Left renal cortex interstitium (tissue), 4 donors: ENCODE measurements at places on chromosomes 2 and 18. TPM values are rescaled to one million over a fixed set of nuclear protein-coding genes. Genes with fewer than 3 reads are reported as not detected.

TUBA3E gene
- not detected for polyA plus RNA-seq

SLC9A2 gene
- polyA plus RNA-seq = 6.2 TPM

FRZB gene
- polyA plus RNA-seq = 9.8 TPM

GALR1 gene
- polyA plus RNA-seq = 0.14 TPM

UGT1A5 gene
- not detected for polyA plus RNA-seq

IL36RN gene
- not detected for polyA plus RNA-seq

DNA sequence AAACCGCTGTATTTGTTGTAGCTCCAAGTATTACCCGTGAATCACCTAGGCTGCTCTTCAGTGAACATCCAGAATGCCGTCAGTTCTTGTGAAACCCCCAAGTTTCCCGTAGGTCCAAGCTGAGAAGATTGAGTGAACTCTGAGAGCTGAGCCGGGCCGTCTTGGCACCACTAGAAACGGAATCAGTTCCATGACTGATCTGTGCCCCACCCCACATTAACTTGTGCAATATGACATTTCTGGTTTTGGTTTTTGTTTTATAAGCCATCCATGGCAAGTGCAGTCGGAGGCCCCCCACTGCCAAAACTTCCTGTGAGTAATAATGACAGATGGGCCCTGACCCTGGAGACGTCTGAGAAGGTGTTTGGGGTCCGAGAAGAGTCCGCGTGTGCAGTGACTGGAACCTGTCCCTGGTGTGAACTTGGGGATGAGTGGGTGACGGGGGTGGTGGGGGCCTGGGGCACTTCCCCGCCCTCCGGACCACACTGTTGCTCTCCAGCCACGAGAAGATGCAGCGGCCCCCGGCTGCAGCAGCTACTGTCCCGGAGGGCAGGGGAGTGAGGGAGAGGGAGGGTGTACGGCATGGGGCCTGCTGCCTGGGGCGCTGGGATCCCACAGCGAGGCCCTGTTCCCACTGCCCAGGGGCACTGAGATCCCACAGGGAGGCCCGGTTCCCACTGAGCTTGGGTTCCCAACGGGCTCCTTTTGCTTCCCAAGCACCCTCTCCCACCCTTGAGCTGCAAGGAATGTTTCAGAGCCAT is 26.5 kb downstream of the NFATC1 start:
- DNase-seq = no peak

GRCh38 chr2:23323917-23324680 is 60.9 kb upstream of the KLHL29 start:
- DNase-seq = no peak

DNA sequence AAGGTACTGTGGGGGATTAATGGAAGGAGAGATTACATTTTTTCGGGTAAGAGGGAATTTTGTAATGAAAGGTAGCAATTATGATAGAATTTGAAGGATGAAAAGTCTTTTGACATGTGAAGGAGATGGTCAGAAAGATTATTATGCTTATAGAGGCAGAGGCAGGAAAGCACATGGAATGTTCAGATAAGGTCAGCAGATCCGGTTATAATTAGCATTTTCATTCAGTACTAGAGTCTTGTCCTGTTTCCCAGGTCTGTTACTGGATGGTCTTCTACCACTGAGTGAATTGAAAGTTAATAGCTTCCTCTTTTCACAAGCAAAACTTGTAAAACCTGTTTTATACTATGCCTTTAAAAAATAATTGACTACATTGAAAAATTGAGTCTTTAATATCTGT is 116.9 kb downstream of the PHLPP1 start:
- no peak for DNase-seq

GRCh38 chr18:13912601-13913000 is 2.7 kb downstream of the MC2R start:
- DNase-seq = no peak

DNA sequence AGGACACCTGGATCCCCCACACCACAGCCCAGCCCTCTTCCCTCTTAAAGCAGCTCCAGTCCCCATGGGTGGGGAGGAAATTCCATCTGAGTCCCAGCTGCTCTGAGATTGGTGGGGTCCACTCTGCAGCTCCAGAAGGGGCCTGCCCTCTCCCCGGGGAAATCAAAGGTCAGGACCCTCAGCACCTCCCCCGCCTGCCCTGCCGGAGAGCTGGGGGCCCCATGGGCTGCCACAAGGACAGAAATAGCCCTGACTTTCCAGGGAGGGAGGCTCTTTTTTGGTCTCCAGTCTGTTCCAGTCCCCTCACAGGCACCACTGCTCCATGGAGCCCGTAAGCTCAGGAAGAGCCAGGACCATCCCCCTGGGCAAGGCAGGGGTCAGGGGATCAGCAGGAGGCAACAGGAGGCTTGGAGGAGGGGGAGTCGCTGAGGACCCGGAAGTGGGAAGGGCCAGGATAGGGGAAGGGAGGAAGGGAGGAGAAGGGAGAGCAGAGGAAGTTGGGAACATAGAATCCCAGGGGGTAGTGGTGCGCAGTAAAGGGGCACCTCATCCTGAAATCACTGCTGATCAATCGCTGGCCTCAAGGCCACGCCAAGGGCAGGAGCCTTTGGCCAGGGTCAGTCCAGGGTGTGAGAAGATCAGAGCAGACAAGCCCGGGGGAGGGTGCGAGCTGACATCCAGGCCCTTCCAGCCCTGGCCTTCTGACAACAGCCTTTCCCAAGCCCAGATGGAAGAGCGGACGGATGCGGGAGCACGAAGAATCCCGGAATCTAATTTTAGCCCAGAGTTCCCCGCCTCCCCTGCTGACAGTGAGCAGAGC is 7.6 kb downstream of the ADRA2B start:
- no peak for DNase-seq

- no peak for DNase-seq
These were observed 236.8 kb downstream of the EPHA4 start for GRCh38 chr2:221335219-221335752.

- DNase-seq = no peak
These were observed 235.6 kb downstream of the NUP35 start for GRCh38 chr2:183359867-183360266.

GRCh38 chr2:235157746-235158482 is 206.1 kb downstream of the SH3BP4 start:
- DNase-seq = no peak

GRCh38 chr2:23200068-23200786 is 184.8 kb upstream of the KLHL29 start:
- DNase-seq = no peak

DNA sequence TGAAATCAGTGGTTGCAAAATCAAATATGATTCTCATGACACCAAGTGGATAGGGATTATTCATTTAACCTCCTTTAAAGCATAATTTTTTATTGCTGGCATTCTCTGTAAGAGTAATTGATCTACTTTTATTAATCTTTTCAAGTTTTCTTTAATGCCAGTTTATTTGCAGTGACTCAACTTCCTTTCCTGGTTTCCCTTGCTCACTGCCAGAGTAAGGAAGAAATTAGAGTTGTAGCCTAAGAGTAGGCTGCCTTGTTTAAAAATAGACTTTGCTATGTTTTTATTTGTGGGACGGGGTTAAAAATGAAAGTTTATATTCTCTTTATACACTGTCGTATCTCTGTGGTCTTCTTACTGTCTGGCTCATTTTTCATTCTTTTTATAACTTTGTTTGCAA is 148.6 kb downstream of the WDR7 start:
- no peak for DNase-seq

DNA sequence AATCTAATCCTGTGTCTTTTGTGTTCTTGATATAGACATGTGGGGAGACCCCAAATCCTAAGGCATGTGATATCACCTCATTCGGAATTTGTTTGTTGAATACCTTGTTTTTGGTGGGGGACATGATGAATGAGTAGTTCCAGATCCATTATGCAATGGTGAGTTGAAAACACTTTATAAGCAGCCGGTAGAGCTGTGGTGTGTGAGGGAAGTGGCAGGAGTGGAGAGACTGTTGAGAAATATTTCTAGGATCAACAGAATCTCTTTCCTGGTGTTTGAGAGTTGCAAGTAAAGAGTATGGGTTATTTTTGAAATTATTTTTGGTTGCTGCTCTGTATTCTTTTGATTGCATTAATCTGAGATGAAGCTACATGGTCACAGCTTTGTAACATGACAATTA is 34.4 kb downstream of the LHCGR start:
- DNase-seq = no peak

GRCh38 chr2:111898703-111899514 is 502 bp downstream of the MERTK start:
- no peak for DNase-seq

DNA sequence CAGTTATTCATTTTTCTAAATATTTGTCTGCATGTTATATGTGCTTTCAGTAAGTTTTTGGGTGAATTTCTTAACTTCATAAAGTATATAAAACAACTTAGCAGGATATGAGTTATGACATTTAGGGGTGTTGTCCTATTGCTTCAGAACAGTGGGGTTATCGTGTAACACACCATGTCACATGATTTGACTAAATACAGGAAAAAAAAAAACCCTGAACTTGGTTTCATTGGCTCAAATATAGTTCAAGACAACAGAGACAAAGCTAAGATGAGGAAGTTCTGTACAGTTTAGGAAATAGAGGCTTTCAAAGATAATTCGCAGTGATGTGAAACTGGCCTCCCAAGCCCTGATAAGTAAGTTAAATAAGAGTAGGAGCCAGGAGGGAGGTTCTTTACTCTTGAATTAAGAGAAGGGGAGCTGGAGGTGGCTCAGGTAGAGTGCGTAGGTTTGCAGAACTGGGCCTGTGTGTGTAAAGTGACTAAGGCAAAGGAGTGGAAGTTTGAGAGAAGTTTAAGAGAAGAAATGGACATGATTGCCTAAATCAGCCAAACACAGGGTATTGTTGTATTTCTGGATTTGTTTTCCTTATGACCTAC is 53.9 kb downstream of the LIMS1 start:
- DNase-seq = no peak

DNA sequence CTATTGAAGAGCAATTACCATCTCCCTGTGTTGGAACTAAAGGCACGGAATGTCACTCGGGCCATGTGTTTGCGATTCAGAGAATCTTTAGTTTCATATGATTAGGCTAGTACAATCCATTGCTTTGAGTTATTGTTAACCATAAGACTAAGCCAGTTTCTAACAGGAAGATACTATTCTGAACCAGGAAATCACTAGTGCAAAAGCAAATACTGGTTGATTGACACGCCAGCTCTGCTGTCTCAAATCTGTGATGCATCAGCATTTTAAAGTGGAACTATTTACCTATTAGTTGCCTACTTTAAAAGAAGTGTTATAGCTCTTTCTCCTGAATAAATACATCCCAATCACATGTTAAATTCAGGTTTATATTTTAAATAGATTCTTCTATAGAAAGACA is 61.9 kb downstream of the AFTPH start:
- DNase-seq = no peak

GRCh38 chr2:219748671-219749570 is 121.5 kb downstream of the SLC4A3 start:
- DNase-seq = no peak

- DNase-seq = no peak
These were observed 27.2 kb upstream of the COBLL1 start for GRCh38 chr2:164868563-164869419.

DNA sequence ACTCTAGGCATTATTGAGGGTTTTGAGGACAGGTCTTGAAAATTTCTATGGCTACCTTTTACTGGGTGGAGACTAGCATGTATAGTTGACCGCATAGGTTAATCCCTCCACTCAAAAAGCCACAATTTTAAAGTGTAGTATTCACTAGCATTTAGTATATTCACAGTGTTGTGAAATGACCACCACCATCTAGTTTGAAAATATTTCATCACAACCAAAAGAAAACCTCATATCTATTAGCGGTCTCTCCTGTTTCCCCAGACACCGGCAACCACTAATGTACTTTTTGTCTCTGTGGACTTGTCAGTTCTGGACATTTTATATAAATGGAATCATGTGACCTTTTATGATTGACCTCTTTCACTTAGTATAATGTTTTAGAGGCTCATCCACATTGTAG is 53.9 kb downstream of the MSH2 start:
- DNase-seq = no peak

GRCh38 chr2:72917877-72918553 is 696 bp downstream of the EMX1 start:
- no peak for DNase-seq

DNA sequence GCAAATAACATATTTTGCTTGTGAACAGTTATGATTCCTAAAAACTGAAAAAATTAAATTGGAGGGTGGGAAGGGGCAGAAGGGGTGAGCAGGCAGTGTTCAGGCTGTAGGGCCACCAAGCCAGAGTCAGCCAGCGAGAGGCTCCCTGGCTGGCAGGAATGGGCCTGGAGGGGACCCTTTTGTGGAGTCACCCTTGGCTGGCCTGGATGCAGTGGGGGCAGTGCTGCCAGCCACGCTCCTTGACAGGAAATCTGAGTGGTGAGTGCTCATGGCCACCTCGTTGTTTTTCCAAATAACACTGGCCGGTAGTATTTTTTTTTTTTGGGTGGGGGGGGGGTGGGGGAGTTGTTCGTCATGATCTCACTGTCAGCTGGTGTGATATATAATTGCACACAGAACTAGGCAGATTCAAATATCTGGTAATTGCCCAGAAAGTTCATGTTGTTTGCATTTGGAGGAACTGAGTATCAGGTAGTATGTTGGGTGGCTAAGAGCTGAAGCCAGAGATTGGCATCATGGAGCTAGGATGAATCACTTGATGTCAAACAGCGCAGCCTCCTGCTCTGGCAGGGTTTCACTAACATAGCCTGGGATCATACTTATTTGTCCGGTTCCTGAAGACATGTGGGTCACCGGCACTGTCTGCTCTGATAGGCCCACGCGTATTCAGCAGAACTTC is 160.0 kb downstream of the PTGR3 start:
- DNase-seq = no peak
